ENCODE measurements at places on chromosomes 4 and X. TPM values are rescaled to one million over a fixed set of nuclear protein-coding genes. Genes with fewer than 3 reads are reported as not detected.

DNA sequence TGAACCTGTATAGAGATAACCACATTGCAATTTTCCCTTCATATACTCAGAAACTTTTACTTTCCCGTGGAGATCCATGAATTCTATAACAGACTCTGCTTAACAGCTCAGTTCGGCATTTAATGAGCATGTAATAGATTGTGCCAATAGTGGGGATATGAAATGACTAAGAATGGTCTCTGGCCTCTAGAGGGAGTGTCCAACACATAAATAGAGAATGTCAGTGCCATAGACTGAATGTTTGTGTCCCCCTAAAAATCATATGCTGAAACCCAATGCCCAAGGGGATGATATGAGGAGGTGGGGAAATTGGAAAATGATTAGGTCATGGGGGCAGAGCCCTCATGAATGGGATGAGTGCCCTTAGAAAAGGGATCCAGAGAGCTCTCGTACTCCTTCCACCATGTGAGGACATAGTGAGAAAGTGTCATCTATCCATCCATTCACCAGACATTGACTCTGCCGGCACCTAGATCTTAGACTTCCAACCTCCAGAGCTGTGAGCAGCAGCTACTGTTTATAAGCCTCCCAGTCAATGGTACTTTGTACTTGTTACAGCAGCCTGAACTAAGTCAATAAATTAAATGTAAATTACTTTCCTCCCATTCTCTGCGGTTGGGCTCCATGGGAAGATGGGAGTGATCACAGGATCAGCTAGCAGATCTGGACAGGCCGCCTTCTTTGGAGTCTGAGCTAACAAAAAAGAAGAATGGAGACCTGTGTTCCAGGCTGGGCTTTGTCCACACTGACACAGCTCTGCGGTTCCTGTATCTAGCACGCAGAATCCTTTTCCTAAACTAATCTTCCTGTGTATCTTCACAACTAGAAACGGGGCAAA is 28.1 kb upstream of the HPSE start:
- DNase-seq, result no peak

DNA sequence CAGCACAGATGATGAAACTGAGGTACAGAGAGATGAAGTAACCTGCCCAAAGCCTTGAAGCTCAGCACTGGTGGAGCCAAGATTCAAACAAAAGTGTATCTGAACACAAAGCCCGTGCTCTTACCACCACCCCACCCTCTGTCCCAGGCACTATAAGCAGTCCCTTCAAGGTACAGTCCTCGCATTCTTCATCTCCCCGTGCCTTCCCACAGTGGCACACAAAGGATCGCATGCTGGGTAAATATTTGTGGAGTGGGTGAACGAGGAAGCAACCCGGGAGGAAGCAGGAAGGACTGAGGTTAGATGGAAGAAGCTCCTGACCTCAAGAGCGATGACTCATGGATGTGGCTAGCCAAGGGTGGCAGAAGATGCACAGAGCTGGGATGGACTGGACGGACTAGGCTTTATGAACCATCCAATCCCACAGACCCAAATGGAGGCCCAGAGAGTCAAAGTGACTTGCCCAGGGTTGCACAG is 18.4 kb downstream of the IQSEC2 start:
- no peak for DNase-seq

The HMGN5 gene
- total RNA-seq, result 0.96 TPM

DNA sequence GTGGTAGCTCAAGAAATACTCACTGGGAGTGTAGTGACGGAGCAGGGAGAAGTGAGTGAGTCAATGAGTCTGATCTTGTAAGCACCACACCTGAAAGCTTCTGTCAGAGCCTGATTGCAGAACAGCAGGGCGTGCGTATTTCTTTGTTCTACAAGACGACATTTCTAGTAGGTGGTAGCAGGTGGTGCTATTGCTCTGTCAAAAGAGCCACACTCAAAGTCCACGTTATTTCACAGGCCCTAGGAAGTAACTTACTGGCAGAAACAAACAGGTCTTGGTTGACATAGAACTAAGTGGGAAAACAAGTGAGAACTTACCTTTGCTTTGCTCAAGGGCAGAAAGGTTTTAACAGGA is 46.4 kb upstream of the SPRY1 start:
- DNase-seq, result no peak

The PPP4R3C gene
- not detected for total RNA-seq

The SMIM31 gene
- not detected for total RNA-seq

Measured in kidney epithelial cell (primary cell).